Cortex of kidney (tissue), 1 donor: ENCODE measurements at places on chromosomes 6 and 20.

DNA sequence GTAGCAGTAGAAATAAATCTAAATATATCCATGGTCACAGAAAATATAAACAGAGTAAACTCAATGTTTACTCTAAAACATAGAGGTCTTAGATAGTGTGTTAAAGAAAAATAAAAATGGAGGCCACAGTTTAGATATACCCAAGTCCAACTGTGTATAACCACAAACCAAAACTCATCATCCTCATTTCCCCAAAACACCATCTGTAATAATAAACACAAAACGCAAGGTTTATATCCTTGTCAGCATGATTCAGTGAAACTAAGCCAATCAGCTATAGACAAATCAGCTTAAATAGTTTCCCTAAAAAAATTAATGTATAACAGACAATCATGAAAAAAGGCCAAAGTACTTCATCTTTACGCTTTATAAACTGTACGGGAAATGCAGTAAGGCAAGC, 2.7 kb upstream of the HACE1 start:
- no peak for DNase-seq

DNA sequence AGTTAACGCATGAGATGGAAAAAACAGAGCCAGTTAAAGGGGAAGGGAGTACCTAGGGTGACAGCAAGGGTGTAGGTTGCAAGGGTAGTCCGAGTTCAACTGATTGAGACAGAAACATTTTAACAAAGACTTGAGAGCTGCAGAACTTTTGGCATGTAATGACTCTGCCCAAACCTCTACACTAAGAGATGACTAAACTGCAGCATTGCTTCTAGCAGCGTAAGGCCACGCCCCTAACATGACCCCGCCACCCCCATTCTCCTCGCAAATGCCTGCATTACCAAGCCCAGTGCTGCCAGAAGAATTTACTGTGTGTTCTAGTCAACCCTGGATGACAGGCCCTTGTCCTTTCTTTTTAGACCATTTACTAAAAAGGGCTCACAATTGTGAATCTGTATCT, 6.3 kb upstream of the HINT3 start:
- DNase-seq, result no peak

- no peak for DNase-seq
These were observed 21.7 kb upstream of the RANBP9 start for GRCh38 chr6:13733178-13733887.

DNA sequence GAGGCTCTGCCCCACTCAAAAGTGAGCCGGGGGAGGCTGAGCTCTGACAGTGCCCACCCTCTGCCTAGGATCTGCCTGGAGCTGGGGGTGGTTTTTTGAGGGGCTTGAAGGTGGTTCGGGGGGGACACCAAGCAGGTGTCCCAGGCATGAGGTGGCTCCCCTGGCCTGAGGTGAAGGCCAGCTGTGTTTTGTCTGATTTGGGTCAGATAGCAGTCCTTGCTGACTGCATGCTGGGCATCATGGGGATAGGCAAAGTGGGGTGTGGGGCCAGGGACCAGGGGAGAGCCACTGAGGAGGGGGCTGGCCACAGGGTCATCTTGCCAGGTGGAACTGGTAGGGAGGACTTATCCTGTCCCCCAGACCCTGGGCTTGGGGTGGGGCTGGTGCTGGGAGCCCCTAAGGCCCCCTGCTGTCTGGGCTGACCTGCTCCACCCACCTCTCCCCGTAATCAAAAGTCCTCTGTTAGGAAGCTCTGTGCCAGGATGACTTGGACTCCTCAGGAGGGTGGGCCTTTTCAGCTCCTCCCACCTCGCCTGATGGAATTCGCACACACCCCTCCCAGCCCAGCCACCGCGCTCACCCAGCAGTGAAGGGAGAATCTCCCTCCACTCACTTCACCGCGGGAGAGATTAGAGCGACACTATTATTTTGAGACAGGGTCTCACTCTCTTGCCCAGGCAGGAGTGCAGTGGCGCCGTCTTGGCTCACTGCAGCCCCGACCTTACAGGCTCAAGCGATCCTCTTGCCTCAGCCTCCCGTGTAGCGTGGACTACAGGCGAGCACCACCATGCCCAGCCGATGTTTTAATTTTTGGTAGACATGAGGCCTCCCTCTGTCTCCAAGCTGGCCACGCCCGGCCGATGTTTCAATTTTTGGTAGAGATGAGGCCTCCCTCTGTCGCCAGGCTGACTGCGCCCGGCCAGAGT, 1.5 kb upstream of the COL9A3 start:
- no peak for DNase-seq

DNA sequence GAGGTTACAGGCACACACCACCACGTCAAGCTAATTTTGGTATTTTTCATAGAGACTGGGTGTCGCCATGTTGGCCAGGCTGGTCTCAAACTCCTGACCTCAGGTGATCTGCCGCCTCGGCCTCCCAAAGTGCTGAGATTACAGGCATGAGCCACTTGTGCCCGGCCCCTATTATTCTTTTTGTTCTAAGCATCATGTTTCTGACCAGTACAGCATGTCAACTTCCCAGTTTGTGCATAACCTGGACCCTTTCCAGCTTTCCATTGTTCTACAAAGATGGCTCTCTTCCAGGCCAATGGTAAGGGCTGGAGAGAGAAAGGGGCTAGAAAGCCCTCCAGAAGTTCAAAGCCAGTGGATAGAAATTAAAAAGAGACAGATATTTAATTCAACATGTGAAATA, 91.3 kb upstream of the TNFAIP3 start:
- DNase-seq, result no peak

- DNase-seq, result no peak
These were observed 870 bp downstream of the PAK5 start for GRCh38 chr20:9838035-9838377.

GRCh38 chr6:27837625-27838057, 74.6 kb downstream of the OR2B2 start:
- DNase-seq, result no peak

DNA sequence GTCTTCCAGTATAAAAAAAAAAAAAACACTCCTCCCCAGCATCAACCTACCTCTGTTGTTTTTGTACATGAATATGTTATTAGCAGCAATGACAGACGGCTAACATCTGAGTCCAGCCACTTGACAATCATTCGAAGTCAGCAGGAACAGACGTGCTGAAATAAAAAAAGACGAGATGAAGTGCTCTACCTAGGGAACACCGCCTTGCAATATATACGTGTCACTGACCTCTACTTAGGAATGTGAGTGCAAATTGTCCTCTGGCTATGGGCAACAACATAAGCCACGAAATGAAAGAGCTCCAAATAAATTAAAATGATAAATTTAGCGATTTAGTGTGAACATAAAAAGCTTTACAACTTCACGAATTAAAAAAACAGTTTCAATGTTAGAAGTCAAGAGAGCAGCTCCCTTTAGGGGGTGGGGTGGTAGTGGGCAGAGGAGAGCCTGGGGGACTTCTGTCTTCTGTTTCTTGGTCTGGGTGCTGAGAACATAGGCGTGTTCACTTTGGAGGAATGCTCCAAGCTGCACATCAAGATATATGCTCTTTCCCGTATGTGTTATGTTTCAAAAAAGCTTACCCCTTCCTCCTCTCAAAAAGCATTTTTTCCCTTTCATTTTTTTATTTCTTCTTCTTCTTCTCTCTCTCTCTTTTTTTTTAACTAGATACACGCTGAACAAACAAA, 23.3 kb downstream of the EDN1 start:
- no peak for DNase-seq

DNA sequence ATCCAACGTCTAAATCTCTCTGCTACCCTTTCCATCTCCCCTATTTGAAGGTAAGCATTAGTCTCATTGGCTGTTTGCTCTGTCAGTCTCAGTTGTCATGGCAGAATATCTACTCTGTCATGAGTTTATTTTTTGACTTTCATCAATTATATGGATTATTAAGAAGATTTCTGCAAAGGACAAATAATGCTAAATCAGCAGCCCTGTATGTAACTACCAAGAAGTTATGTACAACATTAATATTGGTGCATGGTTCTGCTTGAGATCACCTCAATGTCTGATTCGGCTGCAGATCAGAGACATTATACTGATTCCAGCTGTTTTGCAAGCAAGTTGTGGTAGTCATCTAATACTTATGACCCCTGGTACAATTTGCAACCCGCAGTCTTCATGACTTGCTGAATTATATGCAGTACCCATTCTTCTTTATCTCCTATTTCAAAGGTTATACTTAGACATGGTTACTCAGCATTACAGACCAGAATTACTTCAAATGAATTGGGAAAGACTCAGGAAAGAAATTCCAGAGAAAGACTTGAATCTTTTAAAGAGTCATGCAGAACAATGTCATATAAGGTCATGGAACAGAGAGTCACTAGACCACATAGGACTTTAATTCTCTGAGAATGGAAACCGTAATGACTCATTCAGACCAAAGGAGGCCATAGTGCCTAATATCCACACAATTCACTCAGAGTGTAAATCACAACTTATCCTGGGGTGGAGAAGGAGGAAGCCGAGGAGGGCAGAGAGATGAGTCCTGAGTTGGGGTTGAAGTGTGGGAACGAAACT, 201.4 kb downstream of the IBTK start:
- DNase-seq, result no peak

DNA sequence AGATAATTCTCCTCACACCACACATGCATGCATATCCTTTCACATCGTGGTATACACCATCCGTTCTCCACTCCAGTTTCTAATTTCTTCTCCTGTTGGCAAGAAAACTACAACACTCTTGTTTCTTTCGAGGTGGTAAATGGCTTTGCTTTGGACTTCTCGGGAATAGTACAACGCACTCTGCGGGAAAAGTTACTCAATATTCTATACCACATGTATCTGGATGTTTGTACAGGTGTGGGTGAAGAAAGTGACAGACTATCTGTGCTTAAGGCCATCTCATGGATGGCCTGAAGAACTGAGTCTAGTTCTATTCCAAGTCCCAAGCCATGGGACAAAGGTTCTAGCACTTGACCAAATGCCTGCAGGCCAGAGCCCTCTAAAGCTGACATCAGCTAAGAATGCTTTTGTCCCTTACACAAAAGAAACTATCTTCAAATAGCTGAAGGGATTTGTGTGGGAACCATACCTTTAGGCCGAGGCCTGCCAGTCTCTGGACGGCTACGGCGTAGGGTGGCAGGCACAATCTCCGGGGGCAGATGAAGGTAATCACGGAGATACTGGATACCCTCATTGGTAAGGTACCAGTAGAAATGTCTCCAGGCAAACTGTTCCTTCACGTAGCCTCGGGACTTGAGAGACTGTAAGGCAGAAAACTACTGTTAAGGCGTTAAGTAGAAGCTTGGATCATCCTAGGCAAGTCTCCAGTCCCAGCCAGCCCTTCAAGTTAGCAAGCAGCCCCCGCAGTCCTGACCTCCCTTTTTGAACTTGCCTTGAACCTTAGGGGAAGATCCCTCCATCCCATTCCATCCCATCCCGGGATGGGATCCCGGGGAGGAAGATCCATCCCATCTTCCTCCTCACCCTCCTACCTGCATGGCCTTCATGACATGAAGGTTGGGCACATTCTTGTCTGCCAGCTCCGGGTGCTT, 1.4 kb downstream of the RPS10 start:
- DNase-seq, result no peak
